ENCODE measurements at places on chromosomes 4 and X.

GRCh38 chr4:150942539-150942938 lies 72.5 kb downstream of the LRBA start:
- H3K4me1 ChIP-seq: peaks cover 20% of the 10 kb centered on the region
- H3K4me3 ChIP-seq: no peak overlapping the region
- H3K27ac ChIP-seq: no peak overlapping the region
- no peaks in the 10 kb centered on the region for H3K27me3 ChIP-seq
- H3K36me3 ChIP-seq: no peaks in the 10 kb centered on the region

GRCh38 chr4:118173956-118174725 lies 139.9 kb downstream of the NDST3 start:
- no peak for DNase-seq
- no peaks in the 10 kb centered on the region for H3K27me3 ChIP-seq
- peaks cover 4% of the 10 kb centered on the region for H3K4me1 ChIP-seq
- no peak overlapping the region for H3K27ac ChIP-seq

GRCh38 chr4:107718351-107718965 lies 1.6 kb downstream of the PAPSS1 start:
- peaks cover 45% of the 10 kb centered on the region for H3K4me1 ChIP-seq
- no peak for DNase-seq
- H3K36me3 ChIP-seq: peaks cover 27% of the 10 kb centered on the region

GRCh38 chr4:108160741-108161352 lies 7.9 kb downstream of the LEF1 start:
- no peak for DNase-seq
- peaks cover 29% of the 10 kb centered on the region for H3K4me1 ChIP-seq
- no peak overlapping the region for H3K27ac ChIP-seq
- peaks cover 12% of the 10 kb centered on the region for H3K36me3 ChIP-seq
- H3K4me3 ChIP-seq: no peak overlapping the region

DNA sequence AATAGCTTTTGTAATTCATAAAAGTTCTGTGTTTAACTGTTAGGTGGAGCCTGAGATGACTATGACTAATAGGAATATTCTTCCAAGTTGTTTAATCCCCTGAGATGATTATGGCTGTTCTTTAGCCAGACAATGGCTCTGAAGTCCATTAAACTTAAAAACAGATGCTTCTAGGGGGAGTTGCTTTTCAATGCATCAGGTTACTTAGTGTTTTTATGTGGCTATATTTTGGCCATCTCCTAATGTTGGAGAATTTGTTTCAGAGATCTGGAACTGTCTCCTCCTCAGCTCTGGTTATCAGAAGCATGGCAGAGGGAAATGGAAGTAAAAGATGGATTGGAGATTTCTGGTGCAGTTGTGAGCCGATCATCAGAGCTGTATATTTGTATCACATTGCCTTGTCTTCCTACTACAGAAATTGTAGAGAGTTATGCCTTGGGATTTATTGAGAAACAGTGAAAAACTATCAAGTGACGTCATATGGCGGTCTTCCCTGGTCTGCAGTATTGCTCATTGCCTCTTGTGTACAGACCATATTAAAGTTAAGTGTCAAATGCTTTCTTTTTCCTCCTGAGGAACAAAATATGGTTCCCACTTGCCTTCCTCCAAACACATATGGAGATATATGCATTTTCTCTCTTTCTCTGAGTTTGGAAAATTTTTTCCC lies 29.8 kb downstream of the SGMS2 start:
- H3K27me3 ChIP-seq: no peaks in the 10 kb centered on the region
- no peak overlapping the region for H3K27ac ChIP-seq
- peaks cover 4% of the 10 kb centered on the region for H3K36me3 ChIP-seq
- H3K4me3 ChIP-seq: no peak overlapping the region

DNA sequence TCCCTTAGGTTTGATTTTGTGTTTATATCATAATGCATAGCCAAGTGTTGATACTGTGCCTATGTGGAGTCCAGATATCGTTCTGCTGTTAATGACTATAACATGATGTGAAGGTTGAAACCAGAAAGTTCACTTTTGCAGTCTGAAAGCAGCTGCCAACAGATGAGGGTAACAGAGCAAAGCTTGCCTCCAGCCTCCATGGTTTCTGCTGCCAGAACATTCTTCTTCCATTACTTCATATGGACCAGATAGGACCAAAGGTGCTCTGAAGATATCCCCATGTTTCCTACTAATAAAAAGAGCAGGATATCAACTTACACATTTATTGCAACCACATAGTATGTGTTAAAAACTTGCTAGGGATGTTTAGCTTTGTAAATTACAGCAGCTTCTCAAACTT lies 394.1 kb downstream of the SPRY1 start:
- H3K4me3 ChIP-seq: no peak overlapping the region
- no peak overlapping the region for H3K27ac ChIP-seq
- DNase-seq: no peak
- no peaks in the 10 kb centered on the region for H3K27me3 ChIP-seq
- H3K36me3 ChIP-seq: no peaks in the 10 kb centered on the region

GRCh38 chrX:130725519-130725918 lies 177.5 kb downstream of the ENOX2 start:
- no peak overlapping the region for H3K27ac ChIP-seq
- peaks cover 5% of the 10 kb centered on the region for H3K4me1 ChIP-seq

- H3K27ac ChIP-seq: no peak overlapping the region
- DNase-seq: no peak
- no peaks in the 10 kb centered on the region for H3K36me3 ChIP-seq
- no peak overlapping the region for H3K4me3 ChIP-seq
- H3K27me3 ChIP-seq: peaks cover 3% of the 10 kb centered on the region
These were observed 282.2 kb upstream of the SLIT2 start for GRCh38 chr4:19969492-19969891.

DNA sequence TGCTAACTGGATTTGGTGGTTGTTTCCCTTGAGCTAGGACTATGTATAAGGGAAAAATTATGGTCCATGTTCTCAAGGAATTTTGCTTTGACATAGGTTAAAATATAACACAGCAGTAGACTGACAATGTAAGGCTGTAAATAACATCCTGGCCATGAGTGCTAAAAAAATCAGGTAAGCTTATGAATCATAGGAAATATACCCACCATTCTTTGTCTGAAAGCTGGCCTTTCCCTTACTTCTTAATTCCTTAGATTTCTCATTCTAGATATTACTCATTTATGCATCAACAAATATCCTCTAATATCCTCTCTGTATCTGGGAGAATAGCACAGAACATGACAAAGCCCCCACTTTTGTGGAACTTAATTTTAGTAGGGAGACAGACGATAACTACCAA lies 6.8 kb upstream of the CHRNA9 start:
- H3K4me1 ChIP-seq: peaks cover 39% of the 10 kb centered on the region
- peak overlapping the region; percentile 4 for H3K27ac ChIP-seq
- no peaks in the 10 kb centered on the region for H3K27me3 ChIP-seq
- H3K4me3 ChIP-seq: no peak overlapping the region
- H3K36me3 ChIP-seq: no peaks in the 10 kb centered on the region
- no peak for DNase-seq

DNA sequence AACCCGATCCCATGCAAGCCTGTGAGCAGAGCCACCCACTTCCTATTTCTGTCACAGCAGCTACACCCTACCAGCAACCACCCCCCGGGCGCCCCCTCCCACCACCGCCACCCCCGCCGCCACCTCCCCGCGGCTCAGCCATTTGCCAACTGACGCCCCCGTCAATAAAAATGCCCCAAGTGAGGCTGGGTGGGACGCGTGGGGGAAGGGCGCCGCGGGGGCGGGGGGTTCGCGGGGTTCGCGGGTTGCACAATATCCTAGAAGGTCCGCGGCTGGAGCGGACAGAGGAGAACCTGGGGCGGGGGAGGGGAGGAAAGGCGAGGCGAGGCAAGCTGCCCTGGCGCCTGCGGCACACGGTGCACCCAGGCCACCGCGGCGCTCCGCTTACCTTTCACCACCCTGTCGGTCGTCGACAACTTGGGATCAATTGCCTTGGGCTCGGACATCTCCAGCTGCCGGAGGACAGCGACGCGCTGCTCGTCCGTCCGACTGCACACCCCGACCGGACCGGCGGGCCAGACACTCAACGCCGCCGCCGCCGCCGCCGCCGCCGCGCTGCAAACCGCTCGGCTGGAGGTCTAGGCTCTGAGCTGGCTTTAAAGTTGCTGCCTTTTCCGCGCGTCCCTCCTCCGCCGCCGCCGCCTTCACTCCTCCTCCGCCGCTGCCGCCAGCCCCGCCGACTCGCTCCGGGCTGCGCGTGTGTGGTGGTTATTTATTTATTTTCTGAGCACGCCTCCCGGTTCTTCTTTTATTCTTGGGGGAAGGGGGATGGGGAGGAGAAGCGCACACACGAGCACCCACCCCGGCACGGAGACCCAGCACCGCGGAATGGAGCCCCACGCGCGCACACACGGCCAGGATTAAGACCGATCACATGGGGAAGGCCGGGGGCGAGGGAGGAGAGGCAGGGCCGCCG lies 717 bp downstream of the PPP3CA start:
- no peak for DNase-seq
- H3K4me1 ChIP-seq: peaks cover 9% of the 10 kb centered on the region
- peak overlapping the region; percentile 98 for H3K4me3 ChIP-seq
- H3K27me3 ChIP-seq: peaks cover 8% of the 10 kb centered on the region

- H3K27ac ChIP-seq: peak overlapping the region; percentile 5
- no peaks in the 10 kb centered on the region for H3K27me3 ChIP-seq
- no peak overlapping the region for H3K4me3 ChIP-seq
- H3K4me1 ChIP-seq: peaks cover 58% of the 10 kb centered on the region
- no peak for DNase-seq
These were observed 63.7 kb downstream of the SEC24D start for GRCh38 chr4:118772081-118772766.

DNA sequence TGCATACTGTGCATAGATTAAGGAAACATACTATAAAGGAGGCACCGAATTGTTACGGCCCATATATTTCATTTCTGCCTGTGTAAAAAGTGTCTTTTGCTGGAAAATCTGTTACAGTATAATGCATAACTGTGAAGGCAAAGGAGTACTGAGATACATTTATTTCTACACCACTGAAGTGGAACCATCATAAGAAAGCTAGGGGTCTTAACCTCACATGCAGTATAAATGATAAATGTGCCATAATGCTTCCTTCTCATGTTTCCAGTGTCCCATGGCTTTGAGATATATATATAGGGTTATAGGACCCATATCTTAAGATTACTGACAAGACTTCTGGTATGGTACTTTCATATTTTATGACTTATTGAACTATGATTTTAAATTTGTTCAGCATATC lies 713.8 kb upstream of the PABPC4L start:
- no peak overlapping the region for H3K27ac ChIP-seq
- no peaks in the 10 kb centered on the region for H3K27me3 ChIP-seq
- H3K4me1 ChIP-seq: no peaks in the 10 kb centered on the region
- DNase-seq: no peak

GRCh38 chr4:112213856-112214255 lies 17.7 kb upstream of the AP1AR start:
- no peaks in the 10 kb centered on the region for H3K4me1 ChIP-seq
- DNase-seq: no peak
- H3K36me3 ChIP-seq: no peaks in the 10 kb centered on the region

DNA sequence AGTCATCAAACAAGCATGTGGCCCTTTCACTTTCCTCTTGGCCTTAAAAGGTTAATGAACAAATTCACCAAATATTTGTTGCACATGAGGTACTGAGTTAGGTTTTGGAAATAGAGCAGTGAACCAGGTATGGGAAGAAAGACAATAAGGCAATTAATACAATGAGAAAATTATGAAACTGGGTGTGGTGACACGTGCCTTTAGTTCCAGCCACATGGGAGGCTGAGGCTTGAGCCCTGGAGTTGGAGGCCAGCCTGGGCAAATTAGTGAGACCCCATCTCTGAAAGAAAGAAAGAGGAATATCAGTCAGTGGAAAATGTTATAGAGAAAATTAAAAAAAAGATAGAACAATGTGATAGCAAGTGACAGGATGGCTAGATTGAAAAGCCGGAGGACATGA lies 8.1 kb downstream of the PHEX start:
- H3K27me3 ChIP-seq: no peaks in the 10 kb centered on the region
- DNase-seq: no peak
- H3K4me3 ChIP-seq: no peak overlapping the region
- H3K36me3 ChIP-seq: no peaks in the 10 kb centered on the region
- H3K27ac ChIP-seq: no peak overlapping the region

DNA sequence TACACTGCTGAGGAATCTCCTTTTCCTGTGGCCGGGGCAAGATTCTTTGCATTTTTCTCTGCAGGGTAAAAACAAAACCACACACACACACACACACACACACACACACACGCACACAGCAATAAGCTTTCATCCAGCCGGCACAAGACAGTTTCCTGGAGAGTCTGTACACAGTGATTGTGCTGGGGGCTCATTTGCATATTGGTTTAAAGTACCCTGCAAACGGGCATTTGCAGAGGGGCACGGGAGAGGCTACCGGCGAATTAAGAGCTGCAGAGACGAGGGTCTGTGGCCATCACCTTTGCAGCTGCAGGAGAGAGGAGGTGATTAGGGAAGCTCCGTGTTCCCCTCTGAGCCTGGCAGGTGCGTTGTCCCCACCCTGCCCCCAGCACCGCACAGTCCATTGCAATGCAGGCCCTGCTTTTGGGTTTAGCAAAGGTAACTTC lies 219.9 kb downstream of the SHOX start:
- peak; percentile 45 for DNase-seq
- peak overlapping the region; percentile 27 for H3K27ac ChIP-seq

DNA sequence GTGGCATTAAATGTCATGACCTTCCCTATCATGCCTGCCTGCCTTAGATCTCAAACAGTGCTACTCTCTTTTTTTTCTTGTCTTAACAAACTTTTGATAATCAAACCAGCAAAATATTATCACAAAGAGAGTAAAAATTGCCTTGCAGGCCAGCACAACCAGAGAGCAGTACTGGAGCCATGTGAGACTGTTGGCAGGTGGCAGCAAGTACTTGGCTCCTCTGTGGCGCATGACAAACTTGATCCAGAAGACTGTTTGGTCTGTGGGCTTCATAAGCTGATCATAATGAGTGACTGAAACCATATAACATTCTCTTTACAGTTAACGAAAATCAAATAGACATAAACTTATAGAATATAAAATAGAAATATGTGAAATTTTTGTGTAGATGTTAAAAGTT lies 33.3 kb upstream of the UGT2A3 start:
- H3K36me3 ChIP-seq: no peaks in the 10 kb centered on the region
- H3K4me3 ChIP-seq: no peak overlapping the region
- no peaks in the 10 kb centered on the region for H3K4me1 ChIP-seq
- H3K27me3 ChIP-seq: no peaks in the 10 kb centered on the region
- DNase-seq: no peak

GRCh38 chr4:141004823-141005222 lies 128.4 kb downstream of the RNF150 start:
- peaks cover 5% of the 10 kb centered on the region for H3K4me1 ChIP-seq
- no peak overlapping the region for H3K4me3 ChIP-seq
- H3K27me3 ChIP-seq: no peaks in the 10 kb centered on the region
- no peak overlapping the region for H3K27ac ChIP-seq

- DNase-seq: no peak
- H3K36me3 ChIP-seq: no peaks in the 10 kb centered on the region
- H3K4me3 ChIP-seq: peak overlapping the region; percentile 87
- H3K27ac ChIP-seq: peak overlapping the region; percentile 76
These were observed 769 bp downstream of the TCEAL1 start for GRCh38 chrX:103629318-103630170.

- DNase-seq: no peak
- peaks cover 13% of the 10 kb centered on the region for H3K4me1 ChIP-seq
- H3K27me3 ChIP-seq: no peaks in the 10 kb centered on the region
- H3K36me3 ChIP-seq: no peaks in the 10 kb centered on the region
- no peak overlapping the region for H3K4me3 ChIP-seq
These were observed 69.8 kb upstream of the SLC7A11 start for GRCh38 chr4:138311771-138312535.
